Upper lobe of right lung (tissue), 1 donor: ENCODE measurements at places on chromosomes 1 and 21. TPM values are rescaled to one million over a fixed set of nuclear protein-coding genes. Genes with fewer than 3 reads are reported as not detected.
A peak's percentile ranks its signal among the peaks of the same experiment; 100 is the strongest.

GRCh38 chr1:8408151-8408839 lies 90.4 kb downstream of the SLC45A1 start:
- no peak for DNase-seq

- DNase-seq: peak; percentile 84
Measured at GRCh38 chr1:151458802-151459330, 428 bp downstream of the POGZ start.

- DNase-seq: no peak
Measured at GRCh38 chr1:76625886-76626678, 241.2 kb upstream of the ST6GALNAC5 start.

DNA sequence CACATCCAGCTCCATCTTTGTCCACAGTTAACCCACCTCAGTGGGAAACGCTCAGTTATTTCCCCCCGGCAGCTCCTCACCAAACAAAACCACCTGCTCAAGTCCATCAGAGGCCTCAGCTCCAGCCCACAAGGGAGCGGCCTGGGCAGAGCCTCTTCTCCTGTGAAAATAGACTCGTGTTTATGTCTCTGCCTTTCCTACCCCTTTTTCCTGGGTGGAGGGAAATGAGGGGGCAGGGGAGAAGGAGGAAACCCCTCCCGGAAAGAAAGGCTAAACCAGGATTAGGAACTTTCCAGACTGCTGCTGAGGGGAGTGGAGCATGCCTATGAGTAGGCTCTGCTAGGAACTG lies 81.6 kb downstream of the PAX7 start:
- no peak for DNase-seq

Gene SPRR2B
- total RNA-seq: not detected

Gene NEGR1
- 21.4 TPM for total RNA-seq
